Activated CD8-positive, alpha-beta memory T cell treated with anti-CD3 and anti-CD28 coated beads, Interleukin-2, amount 10 ng/mL, durations not matched to agents 7 days and 5 days (primary cell): ENCODE measurements at places on chromosomes 6 and 20. TPM values are rescaled to one million over a fixed set of nuclear protein-coding genes. Genes with fewer than 3 reads are reported as not detected.

- H3K27ac ChIP-seq = no peak overlapping the region
- no peak for DNase-seq
- no peaks in the 10 kb centered on the region for H3K36me3 ChIP-seq
- no peaks in the 10 kb centered on the region for H3K4me1 ChIP-seq
Measured at GRCh38 chr6:168774381-168774780, 333.4 kb downstream of the SMOC2 start.

- no peaks in the 10 kb centered on the region for H3K36me3 ChIP-seq
- H3K27me3 ChIP-seq = peaks cover 42% of the 10 kb centered on the region
- no peak for DNase-seq
Measured at GRCh38 chr6:52077180-52077884, 10.1 kb downstream of the PKHD1 start.

GRCh38 chr6:33620158-33620855, 815 bp upstream of the ITPR3 start:
- H3K4me1 ChIP-seq = peaks cover 51% of the 10 kb centered on the region
- peak overlapping the region; percentile 92 for H3K27ac ChIP-seq
- peaks cover 17% of the 10 kb centered on the region for H3K36me3 ChIP-seq
- peak overlapping the region; percentile 86 for H3K4me3 ChIP-seq

ADGRG6 gene
- total RNA-seq = 0.52 TPM

- H3K36me3 ChIP-seq = peaks cover 28% of the 10 kb centered on the region
- no peaks in the 10 kb centered on the region for H3K27me3 ChIP-seq
- no peak overlapping the region for H3K27ac ChIP-seq
- peaks cover 8% of the 10 kb centered on the region for H3K4me1 ChIP-seq
- no peak overlapping the region for H3K4me3 ChIP-seq
Measured at GRCh38 chr20:50879649-50880550, 51.3 kb downstream of the ADNP start.

CAPN11 gene
- total RNA-seq = not detected

DNA sequence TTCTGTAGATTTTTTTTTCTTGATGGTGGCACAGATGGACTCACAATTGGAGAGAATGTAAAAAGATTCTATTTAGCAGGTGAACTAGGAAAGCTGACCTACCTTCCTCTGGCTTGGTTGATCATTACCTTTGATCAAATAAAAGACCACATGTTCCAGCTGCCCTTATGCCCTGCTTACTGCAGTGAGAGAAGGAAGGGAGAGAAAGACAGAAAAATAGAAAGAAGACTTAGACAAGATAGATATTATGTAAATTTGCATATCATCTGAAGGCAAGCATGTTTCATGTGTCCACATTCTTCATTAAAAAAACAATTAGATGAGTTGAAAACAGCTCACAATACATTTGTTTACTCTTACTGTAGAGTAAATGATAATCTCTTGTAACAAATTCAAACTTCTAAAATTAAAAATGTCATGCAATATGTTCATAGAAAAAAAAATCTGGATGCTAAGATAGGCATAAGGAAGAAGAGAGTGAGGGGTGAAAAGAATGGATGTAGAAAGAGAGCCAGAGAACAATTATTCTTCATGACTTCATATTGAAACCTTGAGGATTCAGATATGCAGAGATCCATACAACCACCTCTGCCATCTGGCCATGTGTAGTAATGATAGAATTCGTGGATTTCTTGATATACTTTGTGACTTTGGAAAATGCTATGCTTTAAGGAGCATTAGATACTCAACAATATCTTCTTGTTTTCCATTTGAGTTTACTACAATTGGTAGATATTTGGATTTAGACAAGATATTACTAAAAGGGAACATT, 71.7 kb downstream of the RFX6 start:
- no peak overlapping the region for H3K4me3 ChIP-seq
- no peaks in the 10 kb centered on the region for H3K4me1 ChIP-seq
- no peaks in the 10 kb centered on the region for H3K36me3 ChIP-seq
- no peak for DNase-seq
- H3K27me3 ChIP-seq = peaks cover 10% of the 10 kb centered on the region
- H3K27ac ChIP-seq = no peak overlapping the region

DNA sequence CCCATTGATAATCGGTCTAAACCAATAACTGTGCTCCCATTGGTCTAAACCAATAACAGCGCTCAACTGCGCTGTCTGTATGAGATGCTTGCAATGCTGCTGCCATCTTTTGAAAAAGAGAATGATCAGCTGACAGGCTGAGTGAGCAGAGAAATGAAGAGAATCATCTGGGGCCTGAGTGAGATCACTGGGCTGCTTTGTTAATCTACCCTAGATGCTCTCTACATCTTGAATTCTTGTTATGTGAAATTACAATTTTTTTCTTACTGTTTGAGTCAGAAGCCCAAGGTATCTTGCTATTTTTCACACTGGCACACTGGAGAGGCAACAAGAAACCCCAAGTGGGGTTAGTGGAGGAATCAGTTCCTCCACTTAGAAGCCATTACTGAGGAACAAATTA, 91.5 kb upstream of the GCM1 start:
- no peak overlapping the region for H3K4me3 ChIP-seq
- no peaks in the 10 kb centered on the region for H3K27me3 ChIP-seq
- no peak overlapping the region for H3K27ac ChIP-seq
- H3K4me1 ChIP-seq = peaks cover 27% of the 10 kb centered on the region
- no peak for DNase-seq
- H3K36me3 ChIP-seq = peaks cover 9% of the 10 kb centered on the region

MICB gene
- 63.8 TPM for total RNA-seq

DNA sequence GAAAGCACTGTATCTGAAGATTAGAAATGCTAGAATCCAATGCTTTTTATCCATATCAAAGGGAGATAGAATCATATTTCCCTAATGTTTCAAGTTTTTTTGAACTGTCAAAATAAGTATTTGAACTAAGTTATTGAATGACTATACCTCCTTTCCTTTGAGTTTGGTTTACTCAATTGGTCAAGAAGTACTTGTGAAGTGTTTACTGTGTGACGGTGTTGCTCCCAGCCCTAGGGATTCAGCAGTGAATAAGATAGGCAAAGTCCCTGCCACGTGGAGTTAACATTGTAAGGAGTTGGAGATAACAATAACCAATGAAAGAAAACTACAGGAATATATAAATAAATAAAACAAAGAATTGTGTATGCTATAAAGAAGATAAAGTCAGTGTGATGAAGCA, 535.9 kb downstream of the FRK start:
- DNase-seq = no peak
- no peaks in the 10 kb centered on the region for H3K36me3 ChIP-seq
- H3K4me3 ChIP-seq = no peak overlapping the region
- H3K27me3 ChIP-seq = no peaks in the 10 kb centered on the region
- H3K4me1 ChIP-seq = no peaks in the 10 kb centered on the region
- H3K27ac ChIP-seq = no peak overlapping the region
